ENCODE measurements at places on chromosomes 12 and 14.

DNA sequence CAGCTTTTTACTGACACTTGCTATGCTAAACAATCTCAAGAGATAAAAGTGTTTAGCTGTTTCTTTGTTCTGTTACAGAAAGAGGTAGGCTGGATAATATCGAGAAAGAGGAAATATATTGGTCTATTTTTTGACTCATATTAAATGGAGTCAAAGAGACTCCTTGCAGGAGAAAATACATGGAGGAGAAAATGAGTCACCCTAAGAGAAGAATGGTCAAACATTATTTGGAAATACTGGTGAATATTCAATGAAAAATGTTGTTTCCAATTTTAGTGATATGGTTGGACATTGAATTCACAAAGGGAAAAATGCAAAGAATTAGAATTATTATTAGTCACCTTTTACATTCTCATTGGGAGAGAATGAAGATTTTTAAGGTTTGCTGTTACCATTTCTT, 3.2 kb downstream of the KCNJ8 start:
- DNase-seq = no peak

GRCh38 chr12:87320724-87321123, 708.5 kb downstream of the C12orf50 start:
- DNase-seq = no peak

DNA sequence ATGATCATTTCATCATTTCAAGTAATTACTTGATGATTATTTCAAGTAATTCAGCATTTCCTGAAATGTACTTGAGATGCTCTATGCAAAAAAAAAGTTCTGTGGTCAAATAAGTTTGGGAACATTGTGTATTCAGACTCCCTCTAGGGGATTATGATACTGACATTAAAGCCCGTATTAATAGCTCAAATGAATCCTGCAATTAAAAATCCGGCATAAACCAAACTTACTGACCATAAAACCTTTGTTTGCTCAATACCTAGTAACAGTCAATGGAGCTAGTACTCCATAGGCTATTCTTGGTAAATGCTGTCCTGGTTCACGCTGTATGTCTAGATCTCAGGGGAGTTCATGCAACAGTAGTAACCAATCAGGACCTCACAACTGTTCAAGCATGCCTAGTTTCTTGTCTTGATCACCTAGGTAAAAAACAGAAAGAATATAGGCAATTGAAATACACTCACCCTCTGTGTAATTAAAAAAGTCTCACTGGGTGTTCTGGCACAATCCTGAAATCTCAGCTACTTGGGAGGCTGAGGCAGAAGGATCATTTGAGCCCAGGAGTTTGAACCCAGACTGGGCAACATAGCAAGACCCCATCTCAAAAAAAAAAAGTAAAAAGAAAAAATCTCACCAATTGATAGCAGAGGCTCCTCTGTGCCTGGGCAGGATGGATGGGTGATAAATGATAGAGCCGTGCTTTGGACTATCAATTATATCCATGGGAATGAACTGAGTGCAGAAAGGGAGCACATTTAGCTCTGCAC, 14.1 kb downstream of the ALDH1L2 start:
- DNase-seq = no peak

GRCh38 chr12:50936821-50937530, 15.4 kb upstream of the HIGD1C start:
- no peak for DNase-seq

- DNase-seq = no peak
These were observed 2.6 kb downstream of the TMEM132D start for GRCh38 chr12:129901254-129901653.

DNA sequence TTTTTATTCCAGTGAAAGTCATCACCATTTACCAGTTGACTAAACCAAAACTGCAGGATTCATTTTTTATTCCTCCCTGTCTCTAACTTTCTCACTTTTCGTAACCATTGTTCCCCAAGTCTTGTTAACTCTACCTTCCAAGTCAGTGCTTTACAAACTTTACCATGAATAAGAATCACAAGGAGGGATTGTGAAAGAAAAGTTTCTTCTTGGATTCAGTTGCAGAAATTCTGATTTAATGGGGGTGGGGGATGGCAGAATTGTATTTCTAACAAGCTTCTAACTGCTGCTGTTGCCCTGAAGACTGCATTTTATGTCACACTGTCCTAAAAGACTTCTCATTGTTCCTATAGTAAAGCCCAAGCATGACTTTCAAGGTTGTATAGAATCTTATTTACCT, 5.0 kb upstream of the RAB21 start:
- no peak for DNase-seq

DNA sequence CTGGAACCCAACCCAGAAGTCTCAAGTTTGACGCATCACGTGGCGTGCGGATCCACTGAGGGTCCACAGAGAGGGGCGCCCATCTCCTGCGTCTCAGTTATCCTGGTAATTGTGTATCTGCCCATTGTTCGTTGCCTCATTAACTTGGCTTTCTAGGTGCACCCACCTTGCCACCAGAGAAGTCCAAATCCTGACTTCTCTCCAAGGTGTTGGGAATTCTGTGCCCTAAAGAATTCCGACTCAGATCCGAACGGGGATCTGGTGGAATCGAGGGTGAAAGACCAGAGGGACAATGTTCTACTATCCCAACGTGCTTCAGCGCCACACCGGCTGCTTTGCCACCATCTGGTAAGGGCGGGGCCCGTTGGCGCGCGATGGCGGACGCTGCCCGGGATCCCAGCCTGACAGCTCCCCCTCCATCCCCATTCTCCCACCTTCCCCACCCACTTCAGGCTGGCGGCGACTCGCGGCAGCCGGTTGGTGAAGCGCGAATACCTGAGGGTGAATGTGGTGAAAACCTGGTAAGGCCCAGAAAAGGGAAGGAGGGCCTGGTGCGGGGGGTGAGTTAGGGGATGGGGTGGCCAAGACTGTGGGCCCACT, 481 bp downstream of the REC8 start:
- no peak for DNase-seq

DNA sequence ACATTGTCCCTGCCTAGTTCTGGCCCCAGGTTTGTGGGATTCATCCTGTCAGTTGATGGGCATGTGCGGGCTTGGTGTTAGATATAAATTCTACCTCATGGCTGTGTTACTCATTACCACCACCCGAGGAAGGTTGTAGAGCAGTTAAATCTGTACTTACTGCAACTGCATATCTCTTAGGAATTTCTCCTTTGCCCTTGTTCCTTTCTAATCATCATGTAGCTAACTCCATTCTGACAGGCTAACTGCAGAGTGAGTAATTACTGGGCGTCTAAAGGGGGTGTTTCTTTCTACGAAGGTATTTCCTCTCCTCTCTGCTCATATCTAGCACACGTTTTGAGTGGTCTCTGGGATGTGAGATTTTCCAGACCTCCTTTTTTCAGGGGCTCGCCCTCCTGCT, 1076.7 kb downstream of the TMTC2 start:
- DNase-seq = no peak

All from stimulated activated CD8-positive, alpha-beta memory T cell treated with anti-CD3 and anti-CD28 coated beads, Interleukin-4, amount 100 ng/mL, for 4 hours (primary cell).